ENCODE measurements at places on chromosomes 4 and X. TPM values are rescaled to one million over a fixed set of nuclear protein-coding genes. Genes with fewer than 3 reads are reported as not detected.
A peak's percentile ranks its signal among the peaks of the same experiment; 100 is the strongest.

DNA sequence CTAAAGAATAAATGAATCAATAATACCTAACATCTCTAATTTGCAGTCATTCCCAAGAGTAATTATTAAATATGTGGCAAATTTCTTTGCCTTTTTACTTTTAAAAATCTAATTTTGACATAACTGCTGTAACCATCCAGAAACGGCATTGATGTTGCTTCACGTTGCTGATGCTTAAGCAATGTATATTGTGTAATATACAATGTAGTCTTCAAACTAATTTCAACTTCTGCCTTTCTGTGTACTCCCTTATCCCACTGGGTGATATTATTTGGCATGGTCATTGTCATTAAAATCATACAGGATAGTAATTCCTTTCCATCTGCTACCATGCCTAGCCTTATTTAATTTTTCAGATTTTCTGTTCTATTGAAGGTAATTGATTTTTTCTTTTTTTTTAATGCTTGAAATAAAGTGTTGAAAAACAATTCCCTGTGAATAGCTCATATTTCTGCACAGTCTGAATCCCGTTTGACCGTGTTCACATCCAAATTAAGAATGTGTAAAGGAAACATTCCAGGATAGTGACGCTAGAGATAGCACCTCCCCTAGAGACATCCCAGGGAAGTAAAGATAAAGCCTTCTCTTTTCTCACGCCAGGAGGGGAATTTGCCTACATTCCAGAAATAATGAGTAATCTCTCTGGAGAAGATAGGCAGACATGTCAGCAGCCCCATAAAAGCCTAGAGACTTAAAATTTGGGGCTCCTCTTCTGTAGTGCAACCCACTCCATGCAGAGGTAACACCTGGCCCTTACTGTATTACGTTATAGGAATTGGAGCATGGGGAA lies 8.6 kb downstream of the FAM200B start:
- DNase-seq: no peak

GLRA2 gene
- not detected for polyA plus RNA-seq

TSPAN5 gene
- polyA plus RNA-seq: 29.7 TPM

KLHL4 gene
- polyA plus RNA-seq: 0.43 TPM

GRCh38 chr4:86927843-86928395 lies 6.9 kb upstream of the AFF1 start:
- DNase-seq: no peak

DNA sequence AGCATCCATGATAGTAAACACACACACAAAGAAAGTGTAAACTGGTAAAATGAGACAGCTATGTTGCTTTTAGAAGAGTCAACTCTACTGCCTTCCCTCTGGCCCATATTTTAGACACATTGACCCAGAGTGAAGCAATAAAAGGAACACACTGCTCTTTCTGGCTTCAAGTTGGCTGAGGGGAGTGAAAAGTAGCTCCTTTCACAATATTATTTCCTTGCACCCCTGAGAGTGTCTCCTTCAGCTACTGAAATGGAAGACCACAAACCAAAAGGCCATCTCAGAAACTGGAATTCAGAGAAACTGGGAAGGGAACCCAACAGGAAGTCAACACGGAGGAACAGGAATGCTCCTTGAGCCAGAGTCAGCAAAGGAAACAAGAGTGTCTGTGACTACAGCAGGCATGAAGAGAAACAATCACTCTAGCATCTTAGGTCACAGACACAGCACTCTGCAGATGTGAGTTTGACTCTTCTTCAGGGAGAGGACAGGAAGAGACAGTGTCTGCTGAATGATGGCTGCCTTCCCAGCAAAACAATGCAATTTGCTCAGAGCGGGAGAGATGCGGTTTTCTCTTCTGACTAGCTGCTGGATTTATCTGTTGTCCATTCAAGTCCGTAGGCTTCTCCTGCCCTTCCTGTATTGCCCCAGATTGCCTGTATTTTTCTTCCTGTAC lies 106.7 kb downstream of the SPATA18 start:
- no peak for DNase-seq

HHIP gene
- polyA plus RNA-seq: not detected

DNA sequence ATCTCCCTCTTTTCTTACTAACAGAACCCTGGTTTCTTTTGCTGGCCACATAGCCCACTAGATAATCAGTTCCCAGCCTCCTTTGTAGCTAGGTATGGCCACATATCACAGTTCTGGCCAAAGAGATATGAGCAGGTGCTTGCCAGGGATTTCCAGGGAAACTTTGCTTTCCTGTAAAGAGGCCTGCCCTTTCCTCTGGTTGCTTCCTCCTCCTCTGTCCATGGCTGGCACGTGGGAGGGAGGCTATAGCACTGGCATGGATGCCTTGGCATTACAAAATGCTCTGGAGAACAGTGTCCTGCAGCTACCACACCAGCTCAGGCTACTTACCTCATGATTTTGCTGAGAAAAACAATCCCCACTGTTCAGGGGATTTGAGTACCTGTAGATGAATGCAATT lies 27.5 kb downstream of the RAB33B start:
- DNase-seq: no peak

SASH3 gene
- 296 TPM for polyA plus RNA-seq

GRCh38 chr4:7263166-7263565 lies 70.8 kb downstream of the SORCS2 start:
- no peak for DNase-seq

RBMXL3 gene
- polyA plus RNA-seq: not detected

HMGB3 gene
- polyA plus RNA-seq: 1.5 TPM

GRCh38 chrX:53114864-53115549 lies 21.1 kb downstream of the KANTR start:
- no peak for DNase-seq

DNA sequence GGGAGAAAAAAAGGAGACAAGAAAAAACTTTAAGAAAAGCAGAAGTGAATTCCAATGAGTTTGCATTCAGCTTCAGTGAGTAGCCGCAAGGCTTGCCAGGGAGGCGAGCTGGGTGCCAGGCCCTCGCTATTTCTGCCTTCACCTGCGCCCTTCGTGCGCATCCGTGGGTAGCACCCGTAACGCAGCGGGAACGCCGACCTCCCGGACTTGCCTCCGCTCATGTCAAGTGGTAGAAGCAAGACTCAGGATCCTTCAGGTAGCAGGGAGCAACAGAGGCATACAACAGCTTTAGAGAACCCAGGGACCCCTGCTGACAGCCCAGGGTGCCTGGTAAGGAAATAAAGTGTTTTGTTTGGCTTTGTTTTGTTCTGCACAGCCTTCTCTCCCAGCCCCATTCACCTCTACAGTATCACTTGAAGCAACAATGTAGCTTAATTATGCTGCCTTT lies 140.0 kb upstream of the BCOR start:
- no peak for DNase-seq

GRCh38 chr4:137980641-137981040 lies 261.5 kb downstream of the SLC7A11 start:
- no peak for DNase-seq

DNA sequence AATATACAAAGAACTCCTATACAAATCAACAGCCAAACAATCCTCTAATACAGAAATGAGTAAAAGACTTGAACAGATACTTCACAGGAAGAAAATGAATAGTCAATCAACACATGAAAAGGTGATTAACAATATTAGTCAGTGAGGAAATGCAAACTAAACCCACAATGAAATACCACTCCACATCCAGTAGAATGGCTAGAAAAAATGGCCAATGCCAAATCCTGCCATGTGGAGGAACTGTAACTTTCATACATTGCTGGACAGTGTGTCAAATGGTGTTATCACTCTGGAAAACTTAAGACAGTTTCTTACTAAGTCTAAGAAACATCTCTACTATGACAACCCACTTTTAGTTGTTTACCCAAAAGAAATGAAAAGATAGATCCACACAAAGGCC lies 59.5 kb downstream of the NSG1 start:
- DNase-seq: no peak

CSN1S1 gene
- not detected for polyA plus RNA-seq

GRCh38 chr4:169823685-169824084 lies 65.9 kb upstream of the HPF1 start:
- peak; percentile 33 for DNase-seq

- DNase-seq: no peak
These were observed 137.4 kb upstream of the MAMLD1 start for GRCh38 chrX:150225756-150226155.

Data from CD8-positive, alpha-beta memory T cell (primary cell).